ENCODE measurements at places on chromosomes 2 and 18.

- DNase-seq: no peak
Measured at GRCh38 chr2:12513339-12513738, 203.4 kb upstream of the TRIB2 start.

DNA sequence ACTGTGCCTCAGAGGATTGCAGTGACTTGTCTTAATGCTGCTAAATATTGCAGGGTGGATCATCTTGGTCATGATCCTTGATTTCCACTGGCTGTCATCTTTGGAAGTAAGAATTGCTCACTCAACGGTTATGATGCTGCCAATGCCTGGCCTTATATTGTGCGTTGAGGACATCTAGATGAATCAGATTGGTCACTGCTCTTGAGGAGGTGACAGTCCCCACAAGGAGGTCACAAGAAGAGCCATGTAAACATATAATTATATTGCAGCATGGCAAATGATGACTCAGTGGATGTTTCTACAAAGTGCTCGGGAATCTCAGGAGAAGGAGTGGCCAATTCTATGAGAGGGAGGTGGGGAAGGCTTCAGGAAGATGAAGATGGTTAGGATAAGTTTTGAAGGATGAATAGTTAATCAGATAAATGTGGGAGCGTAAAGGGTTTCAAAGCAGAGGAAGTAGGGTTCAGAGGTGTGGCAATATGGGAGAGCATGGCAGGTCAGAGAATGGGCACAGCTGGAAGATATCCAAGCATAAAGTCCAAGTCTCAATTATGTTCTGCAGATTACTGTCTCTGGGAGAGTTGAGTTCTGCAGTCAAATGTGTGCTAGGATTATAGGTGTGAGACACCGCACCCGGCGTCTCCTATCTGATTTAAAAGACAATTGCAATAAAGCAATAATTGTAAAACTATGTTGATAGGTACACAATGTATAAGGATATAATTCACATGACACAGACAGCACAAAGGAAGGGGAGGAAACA, 21.3 kb upstream of the TMEM131 start:
- DNase-seq: no peak

- no peak for DNase-seq
Measured at GRCh38 chr18:74775239-74775638, 177.6 kb downstream of the ZNF407 start.

GRCh38 chr2:29164091-29164846, 49.1 kb downstream of the CLIP4 start:
- no peak for DNase-seq

DNA sequence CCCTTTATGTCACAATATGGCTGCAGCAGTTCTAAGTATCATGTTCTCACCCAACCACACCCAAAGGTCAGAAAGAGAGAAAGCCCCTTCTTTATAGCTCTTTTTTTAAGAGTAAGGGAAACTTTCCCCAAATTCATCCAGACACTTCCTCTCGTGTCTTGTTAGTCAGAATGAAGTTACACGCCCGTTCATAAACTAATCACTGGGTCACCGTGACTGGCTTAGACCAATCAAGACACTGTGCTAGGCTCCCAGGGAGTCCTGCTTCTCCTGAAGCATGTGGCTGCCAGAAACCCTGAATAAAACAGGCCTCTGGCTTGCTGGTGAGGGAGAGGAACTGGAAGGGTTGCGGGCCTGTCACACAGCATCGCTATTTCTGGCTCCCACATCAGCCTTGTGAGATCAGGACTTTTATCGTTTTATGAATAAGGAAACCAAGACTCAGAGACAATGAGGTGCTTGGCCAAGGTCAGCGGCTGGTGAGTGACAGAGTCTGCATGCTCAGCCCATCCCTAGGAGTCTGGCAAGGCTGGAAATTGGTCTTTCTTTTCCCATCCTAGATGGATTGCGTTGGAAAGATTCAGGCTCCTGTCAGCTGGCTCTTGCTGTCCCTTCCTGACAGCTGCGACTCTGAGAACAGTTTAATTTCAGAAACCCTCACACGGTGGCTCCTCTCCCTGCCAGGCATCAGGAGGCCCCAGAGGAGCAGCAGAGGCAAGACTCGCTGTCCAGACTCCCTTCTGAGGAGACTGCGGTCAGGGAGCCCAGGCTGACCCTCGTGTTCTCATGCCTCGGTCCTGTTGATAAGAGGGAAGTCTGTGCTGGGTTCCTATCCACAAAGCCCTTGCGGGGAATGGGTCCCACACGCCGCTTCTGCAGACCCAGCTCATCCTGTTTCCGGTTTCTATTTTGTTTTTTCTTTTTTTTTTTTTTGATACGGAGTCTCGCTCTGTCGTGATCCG, 104.5 kb upstream of the TAF1B start:
- DNase-seq: no peak

DNA sequence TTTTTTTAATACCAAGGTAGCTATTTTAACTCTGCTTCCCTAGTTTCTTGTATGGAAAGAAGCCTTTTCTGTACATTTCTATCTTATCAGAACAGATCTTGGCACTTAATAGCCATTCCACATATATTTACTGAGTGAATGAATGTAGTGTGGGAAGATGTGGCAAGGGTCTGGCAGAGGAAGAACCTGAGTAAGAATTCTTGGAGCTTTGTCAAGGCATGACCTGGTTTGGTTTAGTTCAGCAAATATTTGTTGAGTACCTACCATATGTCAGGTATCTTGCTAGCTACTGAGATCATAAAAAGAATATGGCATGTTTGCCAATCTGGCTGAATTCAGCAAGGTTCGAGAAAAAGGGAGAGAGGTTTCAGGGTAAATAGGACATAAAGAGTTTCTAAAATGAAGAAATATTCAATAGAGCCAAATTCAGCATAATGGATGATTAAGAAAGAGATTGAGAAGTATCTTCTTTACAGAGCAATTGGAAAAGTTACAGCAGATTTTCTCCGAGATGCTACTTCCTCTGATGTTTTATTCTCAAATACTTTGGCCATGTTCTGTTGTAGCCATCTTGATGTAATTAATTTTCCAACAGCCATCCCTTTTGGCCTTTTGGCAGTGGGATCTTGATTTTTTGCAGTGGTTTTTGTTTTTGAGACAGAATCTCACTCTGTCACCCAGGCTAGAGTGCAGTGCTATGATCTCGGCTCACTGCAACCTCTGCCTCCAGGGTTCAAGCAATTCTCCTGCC, 21.7 kb upstream of the MEP1B start:
- no peak for DNase-seq

- DNase-seq: no peak
Measured at GRCh38 chr2:198080879-198081765, 276.7 kb downstream of the PLCL1 start.

GRCh38 chr2:125553768-125554167, 1102.2 kb upstream of the GYPC start:
- no peak for DNase-seq

- DNase-seq: no peak
Measured at GRCh38 chr2:241273210-241274020, 42.1 kb downstream of the HDLBP start.

DNA sequence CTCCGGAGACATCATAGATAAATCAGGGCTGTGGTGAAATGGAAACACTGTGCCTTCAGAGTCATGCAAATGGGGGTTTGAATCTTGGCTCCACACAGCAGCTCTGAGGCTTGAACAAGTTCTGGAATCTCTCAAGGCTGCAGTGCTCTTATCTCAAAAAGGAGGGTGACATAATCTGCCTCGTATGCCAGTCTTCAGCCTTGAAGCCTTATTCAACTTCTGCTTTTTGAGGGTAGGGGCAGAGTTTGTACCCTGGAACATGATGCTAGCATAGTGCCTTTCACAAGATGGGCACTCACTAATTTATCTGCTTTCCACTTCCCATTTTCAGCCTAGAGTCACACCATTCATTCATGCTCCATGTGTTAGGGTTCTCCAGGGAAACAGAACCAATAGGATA, 42.3 kb downstream of the GATA6 start:
- DNase-seq: no peak

DNA sequence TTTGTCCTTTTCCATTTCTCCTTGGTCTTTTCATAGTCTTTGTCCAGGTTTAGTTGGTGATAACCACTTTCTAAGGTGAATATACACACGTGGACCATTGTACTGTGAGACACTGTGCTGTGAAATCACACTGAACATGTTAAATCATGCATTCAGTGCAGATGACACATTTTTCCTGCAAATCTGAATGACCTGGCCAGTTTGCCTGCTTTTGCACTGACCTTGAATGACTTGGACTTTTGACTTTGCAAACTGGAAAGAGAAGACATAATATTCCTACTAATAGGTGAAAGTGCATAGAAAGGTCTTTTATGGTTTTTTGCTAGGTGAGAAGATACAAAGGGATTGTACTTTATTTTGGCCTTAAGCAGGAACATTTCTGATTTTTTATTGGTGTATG, 21.7 kb upstream of the PHLPP1 start:
- DNase-seq: no peak

- no peak for DNase-seq
Measured at GRCh38 chr2:133801946-133802345, 233.7 kb upstream of the NCKAP5 start.

DNA sequence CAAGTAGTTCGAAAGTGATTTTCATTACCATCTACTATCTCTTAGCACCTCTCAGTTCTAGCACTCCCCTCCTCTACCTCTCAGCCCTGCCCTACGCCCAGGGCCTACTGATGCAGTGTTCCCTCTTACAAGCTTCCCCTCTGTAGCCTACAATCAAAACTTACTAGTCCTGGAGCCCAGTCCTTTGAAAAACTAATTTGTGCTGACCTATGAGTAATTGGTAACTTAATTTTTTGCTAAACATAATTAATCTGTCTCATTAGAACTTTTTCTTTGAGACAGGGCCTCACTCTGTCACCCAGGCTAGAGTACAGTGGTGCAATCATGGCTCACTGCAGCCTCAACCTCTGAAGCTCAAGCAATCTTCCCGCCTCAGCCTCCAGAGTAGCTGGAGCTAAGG, 44.9 kb downstream of the MREG start:
- DNase-seq: no peak

DNA sequence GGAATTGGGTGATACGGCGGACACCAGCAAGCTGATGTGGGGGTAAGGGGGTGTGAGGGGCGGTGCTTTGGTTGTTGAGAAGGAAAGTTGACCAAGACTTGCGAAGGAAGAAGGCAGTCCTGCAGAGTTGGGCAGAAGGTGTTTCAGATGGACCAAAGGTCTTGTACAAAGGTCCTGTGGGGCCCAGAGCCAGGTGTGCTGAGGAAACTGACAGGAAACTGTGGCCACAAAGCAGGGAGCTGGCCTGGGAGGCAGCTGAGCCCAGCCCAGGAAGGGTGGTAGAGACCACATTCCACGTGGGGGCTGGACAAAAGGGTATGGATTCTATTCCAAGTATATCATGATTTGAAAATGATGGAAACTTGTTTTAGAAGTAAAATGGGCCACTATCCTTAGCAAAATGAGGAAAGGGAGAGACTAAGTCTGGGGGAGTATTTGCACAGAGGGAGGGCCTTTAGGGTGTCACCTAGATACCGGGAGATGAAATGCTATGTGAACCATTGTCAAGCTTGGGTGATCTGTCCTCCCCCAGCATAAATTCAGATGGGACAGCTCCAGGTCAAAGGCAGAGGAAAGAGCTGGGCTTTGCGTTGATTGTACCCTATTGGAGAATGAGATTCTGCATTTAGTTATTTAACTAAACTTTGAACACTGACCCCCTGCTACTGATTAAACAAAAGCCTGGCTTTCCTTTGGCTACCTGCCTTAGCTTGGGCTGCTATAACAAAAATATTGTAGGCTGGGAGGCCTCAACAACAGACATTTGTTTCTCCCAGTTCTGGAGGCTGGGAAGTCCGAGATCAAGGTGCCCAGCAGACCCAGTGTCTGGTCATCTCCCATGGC, 4.3 kb upstream of the EDAR start:
- DNase-seq: no peak

DNA sequence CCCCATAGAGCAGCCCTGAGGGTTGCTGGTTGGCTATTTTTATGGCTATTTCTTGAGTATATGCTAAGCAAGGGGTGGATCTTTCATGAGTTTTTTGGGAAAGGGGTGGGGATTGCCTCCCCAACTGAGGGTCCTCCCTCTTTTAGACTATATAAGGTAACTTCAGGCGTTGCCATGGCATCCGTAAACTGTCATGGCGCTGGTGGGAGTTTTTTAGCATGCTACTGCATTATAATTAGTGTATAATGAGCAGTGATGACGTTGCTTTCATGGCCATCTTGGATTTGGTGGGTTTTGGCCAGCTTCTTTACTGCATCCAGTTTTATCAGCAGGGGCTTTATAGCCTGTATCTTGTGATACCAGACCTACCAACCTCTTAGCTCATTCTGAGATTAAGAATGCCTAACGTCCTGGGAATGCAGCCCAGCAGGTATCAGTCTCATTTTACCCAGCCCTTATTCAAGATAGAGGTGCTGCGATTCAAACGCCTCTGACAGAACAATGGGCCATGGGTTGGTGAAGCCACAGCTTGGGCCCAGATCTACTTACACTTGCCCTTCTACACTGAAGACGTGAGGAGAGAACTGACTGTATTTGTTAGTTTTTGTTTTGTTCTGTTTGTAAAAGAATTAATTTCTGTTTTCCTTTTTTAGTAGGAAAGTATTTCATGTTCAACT, 53.8 kb upstream of the TMEM163 start:
- DNase-seq: no peak

- no peak for DNase-seq
Measured at GRCh38 chr2:119455066-119455718, 23.5 kb downstream of the TMEM37 start.

GRCh38 chr18:3135536-3135935, 84.2 kb downstream of the MYOM1 start:
- DNase-seq: no peak

DNA sequence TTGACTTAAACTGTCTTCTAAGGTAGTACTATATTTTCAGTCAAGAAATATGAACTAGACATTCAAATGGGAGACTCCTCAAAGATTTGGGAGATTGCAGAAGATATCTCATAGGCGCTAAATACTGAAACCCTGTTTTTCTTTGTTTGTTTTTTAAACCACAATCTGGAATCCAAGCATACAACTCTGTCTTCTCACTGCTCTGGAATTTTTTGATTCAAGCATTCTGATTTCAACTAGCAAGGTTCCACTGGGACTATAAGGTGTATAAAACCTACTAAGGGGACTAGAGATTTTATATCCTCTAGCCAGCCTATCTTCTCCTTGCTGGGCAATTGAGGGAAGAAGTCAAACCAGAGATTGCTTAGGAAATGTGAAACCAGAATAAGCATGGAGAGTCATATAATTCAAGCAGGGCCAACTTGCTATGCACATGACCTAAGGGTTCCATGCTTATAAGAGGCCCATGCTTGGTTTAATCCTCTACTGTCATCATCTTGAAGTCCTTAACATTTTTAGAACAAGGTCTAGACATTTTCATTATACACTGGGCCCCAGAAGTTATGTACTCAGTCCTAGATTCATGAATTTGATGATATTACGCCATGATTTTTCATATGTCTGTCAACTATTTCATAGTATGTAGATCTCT, 405.5 kb downstream of the PARD3B start:
- DNase-seq: no peak

Data from stimulated activated CD8-positive, alpha-beta memory T cell treated with anti-CD3 and anti-CD28 coated beads, Interleukin-2, amount 100 ng/mL, for 48 hours (primary cell).